Activated naive CD4-positive, alpha-beta T cell treated with anti-CD3 and anti-CD28 coated beads, Interleukin-2, amount 50 U/mL, for 72 hours (primary cell): ENCODE measurements at places on chromosomes 4 and X.

- no peak for DNase-seq
These were observed 20.3 kb downstream of the CFAP99 start for GRCh38 chr4:2438822-2439718.

GRCh38 chr4:4677556-4678522 lies 136.0 kb upstream of the STX18 start:
- no peak for DNase-seq

DNA sequence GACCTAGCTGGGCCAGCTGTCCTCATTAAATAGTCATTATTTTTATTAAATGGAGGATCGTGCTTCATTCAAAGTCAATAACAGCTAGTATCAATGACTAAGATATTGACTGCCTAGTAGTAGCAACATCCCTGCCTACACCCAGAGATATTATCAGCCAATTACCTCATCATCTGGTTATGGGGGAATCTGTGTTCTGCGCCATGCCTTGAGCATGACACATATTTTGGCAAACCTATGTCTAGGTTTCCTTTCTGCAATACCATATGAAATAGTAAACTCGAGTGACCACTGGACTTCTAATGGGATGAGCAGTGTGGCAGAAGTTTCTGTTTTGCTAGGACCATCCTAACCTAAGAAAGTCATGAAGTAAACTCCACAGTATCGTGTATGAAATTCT lies 50.0 kb upstream of the AADAT start:
- no peak for DNase-seq

DNA sequence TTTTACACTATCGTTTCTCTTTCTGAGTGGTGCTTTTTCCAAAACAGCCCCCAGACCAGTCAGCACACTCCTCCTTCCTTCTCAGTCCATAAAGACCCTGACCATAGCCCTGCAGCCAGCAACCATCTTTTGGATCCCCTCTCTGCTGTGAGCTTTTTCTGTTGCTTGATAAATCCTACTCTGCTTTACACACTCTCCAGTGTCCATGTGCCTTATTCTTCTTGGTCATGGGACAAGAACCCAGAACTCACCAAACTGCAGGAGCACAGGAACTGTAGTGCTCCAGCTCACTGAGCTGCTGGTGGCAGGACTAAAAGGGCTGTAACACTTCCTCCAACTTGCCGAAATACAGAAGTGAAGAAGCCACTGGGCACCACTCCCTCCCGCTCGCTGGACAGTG lies 32.5 kb downstream of the COX18 start:
- no peak for DNase-seq

GRCh38 chrX:103092942-103093341 lies at the start of gene NXF3:
Gene NXF3, minus strand, starts transcription at chrX:103093143. Its CDS starts 120 bp downstream, at chrX:103093023.
- no peak for DNase-seq

GRCh38 chr4:110129544-110129943 lies 68.9 kb downstream of the ELOVL6 start:
- DNase-seq = no peak

- DNase-seq = no peak
These were observed 23.6 kb downstream of the PPP2R3B start for GRCh38 chrX:362937-363620.

DNA sequence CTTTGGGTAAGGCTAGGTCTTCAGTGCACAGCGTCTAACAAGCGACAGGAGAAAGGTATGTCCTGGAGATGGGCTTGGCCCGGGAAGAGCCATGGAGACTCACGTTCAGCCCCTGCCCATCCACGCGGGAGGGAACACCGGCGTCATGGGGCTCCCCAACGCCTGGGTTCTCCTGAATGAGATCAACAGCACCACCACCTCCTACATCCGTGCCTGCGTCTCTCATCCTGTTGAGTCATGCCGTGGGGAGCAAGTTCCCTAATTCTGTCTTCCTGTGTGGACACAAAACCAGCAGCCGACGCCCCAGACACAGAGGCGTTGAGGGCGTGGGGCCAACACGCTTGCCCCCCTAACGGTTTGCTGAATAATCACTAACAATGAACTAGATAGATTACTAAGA lies 20.1 kb upstream of the IL3RA start:
- DNase-seq = no peak

- DNase-seq = no peak
These were observed 150.8 kb downstream of the RBMX2 start for GRCh38 chrX:130552444-130553073.

- DNase-seq = no peak
These were observed 43.4 kb upstream of the KLF3 start for GRCh38 chr4:38620527-38621027.

GRCh38 chrX:68332201-68332731 lies 101.0 kb downstream of the OPHN1 start:
- DNase-seq = no peak
